Hair follicular keratinocyte (primary cell): ENCODE measurements at places on chromosomes 2 and 18. TPM values are rescaled to one million over a fixed set of nuclear protein-coding genes. Genes with fewer than 3 reads are reported as not detected.

The ABCB11 gene
- not detected in 2 replicates for total RNA-seq

The MARCHF4 gene
- total RNA-seq: 0.72 and 1.0 TPM in 2 replicates

The REG1B gene
- total RNA-seq: not detected in 2 replicates

The MAP3K19 gene
- not detected in 2 replicates for total RNA-seq

The PID1 gene
- total RNA-seq: 7.8 and 9.6 TPM in 2 replicates

The CCDC178 gene
- not detected in 2 replicates for total RNA-seq

The GPBAR1 gene
- not detected in 2 replicates for total RNA-seq

The MROH2A gene
- total RNA-seq: 0.38 TPM in 1 of 2 replicates, not detected in the other

The PRSS56 gene
- not detected in 2 replicates for total RNA-seq

The ZNF519 gene
- total RNA-seq: 0.86 and 2.0 TPM in 2 replicates

The ZAP70 gene
- not detected in 2 replicates for total RNA-seq

The ZNF521 gene
- total RNA-seq: not detected in 2 replicates
